ENCODE measurements at places on chromosomes 1 and 21.

DNA sequence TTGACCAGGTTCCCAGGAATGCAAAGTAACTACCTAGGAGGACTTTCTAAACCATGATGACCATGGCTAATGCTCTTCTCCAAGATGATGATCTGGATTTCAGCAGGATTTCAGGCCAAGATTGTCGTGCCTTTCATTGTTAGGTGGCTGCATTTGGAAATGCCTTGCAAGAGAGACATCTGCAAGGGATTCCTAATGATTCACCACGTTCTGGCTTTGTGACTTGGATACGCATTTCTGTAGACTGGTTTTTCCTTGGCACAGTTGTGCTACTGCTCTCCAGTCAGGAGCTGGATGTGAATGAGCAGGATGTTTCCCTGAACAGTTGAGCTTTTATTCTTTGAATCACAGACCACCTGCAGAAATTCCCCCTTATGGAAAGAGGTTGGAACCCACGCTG lies 212.4 kb downstream of the BACH1 start:
- no peak for DNase-seq

DNA sequence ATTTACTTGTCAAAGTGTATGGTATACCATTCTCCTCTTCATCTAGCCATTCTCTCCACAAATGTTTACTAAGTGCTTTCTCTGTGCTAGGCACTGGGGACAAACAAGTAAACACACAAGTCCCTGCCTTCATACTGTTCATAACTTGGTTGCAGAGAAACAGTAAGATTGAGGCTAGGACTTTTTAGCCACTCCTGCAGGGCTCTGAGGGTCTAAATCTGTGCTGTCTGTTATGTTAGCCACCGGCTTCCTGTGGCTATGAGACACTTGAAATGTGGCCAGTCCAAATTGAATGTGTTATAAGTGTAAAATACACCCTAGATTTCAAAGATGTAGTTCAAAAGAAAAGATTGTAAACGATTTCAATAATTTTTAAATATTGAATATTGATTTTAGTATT lies 50.2 kb downstream of the AZIN2 start:
- no peak for DNase-seq

GRCh38 chr1:219772265-219773036 lies 155.9 kb downstream of the SLC30A10 start:
- no peak for DNase-seq

DNA sequence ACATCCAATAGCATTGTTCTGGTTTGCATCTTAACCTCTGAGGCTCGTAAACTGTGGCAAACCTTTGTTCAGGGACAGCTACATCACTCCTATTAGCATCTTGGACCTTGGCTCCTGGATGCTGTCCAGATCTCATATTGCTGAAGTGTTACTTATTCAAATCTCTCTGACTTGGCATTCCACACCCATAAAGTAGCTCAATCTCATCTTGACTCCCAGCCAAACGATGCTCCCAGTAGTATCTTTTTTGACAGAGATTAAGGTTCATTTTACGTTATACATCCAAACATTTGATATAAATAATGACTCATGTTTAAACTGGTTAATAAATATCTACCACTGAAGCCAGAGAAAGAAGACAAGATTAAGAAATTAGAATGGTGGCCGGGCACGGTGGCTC lies 4.4 kb upstream of the FLVCR1 start:
- DNase-seq, result no peak

DNA sequence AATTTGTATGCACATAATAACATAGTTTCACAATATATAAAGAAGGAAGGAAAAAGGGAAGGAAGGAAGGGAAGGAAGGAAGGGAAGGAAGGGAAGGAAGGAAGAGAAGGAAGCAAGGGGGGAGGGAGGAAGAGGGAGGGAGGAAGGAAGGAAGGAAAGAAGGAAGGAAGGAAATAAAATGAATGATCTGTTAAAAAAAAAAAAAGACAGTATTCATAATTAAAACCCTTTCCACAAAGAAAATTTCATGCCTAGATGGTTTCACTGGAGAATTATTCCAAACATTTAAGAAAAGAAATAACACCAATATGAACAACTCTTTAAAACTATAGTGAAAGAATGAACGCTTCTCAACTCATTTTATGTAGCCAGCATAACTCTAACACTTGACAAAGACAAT lies 44.8 kb downstream of the CDKN2C start:
- DNase-seq, result no peak

DNA sequence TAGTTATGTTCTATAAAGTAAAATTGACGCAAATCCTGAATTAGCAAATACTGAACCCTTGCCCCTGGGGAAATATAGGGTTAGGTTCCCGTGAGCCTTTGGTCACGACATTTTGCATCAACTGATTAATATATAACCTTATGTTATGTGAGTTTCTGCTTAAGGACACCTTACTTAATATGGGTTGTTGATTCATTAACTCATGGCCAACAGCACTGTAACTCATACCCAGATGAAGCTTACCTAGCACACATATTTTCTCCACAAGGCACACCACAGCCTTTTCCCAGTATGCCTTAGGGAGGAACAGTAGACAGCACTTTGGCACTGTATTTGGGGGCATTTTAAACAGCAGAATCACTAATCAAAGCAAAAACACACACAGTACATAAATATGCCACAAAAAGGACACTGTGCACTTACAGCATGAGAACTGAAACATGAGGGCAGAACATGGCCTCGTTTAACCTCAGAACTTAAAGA lies 15.1 kb downstream of the INAVA start:
- no peak for DNase-seq

- DNase-seq, result no peak
Measured at GRCh38 chr1:92701147-92701546, 83.8 kb downstream of the EVI5 start.

- no peak for DNase-seq
Measured at GRCh38 chr1:33182896-33183295, 1.1 kb upstream of the TRIM62 start.

DNA sequence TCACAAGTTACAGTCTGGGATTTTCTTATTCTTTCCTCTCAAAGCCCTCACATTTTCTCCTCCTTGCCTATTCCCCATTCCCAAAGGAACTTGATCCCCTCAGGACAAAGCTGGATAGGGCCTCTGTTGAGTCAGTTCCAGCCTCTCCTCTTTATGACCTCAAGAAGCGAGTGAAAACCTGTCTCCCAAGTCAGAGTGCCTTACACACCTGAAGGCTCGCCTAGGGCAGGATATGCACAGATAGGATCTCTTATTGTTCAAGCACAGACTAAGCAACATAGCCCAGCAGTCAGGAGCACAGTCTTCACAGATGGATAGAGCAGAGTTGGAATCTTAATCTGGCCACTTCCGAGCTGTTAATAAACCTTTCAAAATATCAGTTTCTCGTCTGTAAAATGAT lies 60.8 kb upstream of the PRRC2C start:
- no peak for DNase-seq

GRCh38 chr21:17950591-17950990 lies 131.4 kb upstream of the C21orf91 start:
- no peak for DNase-seq

- peak; percentile 84 for DNase-seq
Measured at GRCh38 chr21:33199516-33200217, 30.1 kb upstream of the IFNAR2 start.

DNA sequence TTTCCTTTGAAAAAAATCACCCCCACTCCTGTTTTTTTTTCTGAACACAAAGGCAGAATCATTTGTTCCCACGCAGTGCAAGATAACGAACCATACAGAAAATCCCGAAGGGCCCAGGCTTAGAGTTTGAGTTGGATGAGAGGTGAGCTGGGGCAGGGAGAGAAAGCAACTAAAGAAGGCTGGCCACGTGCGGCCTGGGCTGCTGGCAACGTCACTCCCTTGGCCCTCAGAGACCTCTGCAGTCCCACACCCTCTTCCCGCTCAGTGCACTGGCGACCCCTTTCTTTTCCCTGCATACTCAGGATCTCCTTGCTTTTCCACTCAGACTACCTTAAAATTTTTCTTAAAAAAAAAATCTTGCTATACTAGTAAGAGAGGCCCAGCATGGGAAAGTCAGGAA lies 28.2 kb upstream of the CRNN start:
- DNase-seq, result no peak

- no peak for DNase-seq
Measured at GRCh38 chr1:53442299-53442698, 16.9 kb upstream of the DMRTB1 start.

- no peak for DNase-seq
Measured at GRCh38 chr1:230250666-230251065, 175.5 kb downstream of the PGBD5 start.

DNA sequence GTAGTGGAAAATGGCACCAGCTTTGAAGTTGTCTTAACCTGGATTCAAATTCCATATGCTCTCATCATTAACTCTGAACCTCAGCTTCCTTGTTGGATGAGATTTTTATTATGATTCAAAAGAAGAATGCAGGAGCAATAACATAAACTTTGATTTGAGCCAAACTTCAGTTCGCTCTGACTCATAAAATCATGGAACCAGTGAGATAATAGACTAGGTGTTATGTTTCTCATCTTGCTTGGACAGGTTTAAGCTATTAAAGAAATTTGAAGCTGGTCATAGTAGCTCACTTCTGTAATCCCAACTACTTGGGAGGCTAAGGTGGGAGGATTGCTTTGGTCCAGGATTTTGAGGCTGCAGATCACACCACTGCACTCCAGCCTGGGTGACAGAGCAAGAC lies 172.8 kb downstream of the CLEC20A start:
- DNase-seq, result no peak

All from stimulated activated CD4-positive, alpha-beta T cell treated with anti-CD3 and anti-CD28 coated beads, Interleukin-4, amount 100 ng/mL, for 4 hours (primary cell).